GM10248 (cell line): ENCODE measurements at places on chromosomes 13 and 19.
A peak's percentile ranks its signal among the peaks of the same experiment; 100 is the strongest.

DNA sequence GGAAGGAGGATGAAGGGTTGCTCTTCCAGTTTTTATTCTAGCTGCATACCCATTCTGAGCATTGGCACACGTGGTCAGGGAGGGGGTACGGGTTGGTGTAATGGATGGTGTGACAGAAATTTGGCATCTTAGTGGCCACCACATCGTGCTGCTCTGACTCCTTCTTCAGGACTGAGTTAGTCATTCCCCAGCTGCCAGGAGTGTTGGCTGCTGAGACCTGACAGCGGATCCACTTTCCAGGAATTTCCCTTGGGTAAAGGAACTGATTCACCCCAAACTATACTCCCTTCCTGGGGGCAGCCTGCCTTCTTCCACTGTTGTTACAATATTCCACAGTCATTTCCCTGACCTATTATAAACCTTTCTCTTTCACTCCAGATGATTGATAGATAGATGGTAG lies 595.5 kb upstream of the KLHL1 start:
- no peak for DNase-seq

- no peak for DNase-seq
These were observed 95.0 kb downstream of the RNF17 start for GRCh38 chr13:24858953-24859352.

- DNase-seq = no peak
These were observed 1705.5 kb downstream of the SLITRK1 start for GRCh38 chr13:82176751-82177150.

DNA sequence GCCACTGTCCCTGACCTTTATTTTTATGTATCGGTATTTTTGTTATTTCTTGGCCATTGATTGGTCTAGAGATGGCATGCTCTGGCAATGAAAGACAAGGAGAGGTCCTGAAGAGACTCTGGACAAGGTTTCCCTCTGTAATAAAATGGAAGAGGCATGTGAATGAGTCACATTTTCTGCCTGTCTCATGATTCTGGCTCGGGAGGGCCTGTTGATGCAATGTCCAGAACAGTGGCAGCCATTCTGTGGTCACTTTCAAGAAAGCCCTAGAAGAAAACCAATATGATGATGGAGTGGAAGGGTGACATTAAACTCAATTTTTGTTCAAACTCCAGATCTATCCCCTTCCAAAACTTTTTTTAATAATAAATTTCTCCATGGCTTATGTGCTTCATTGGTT lies 2.0 kb upstream of the FPR3 start:
- DNase-seq = no peak

DNA sequence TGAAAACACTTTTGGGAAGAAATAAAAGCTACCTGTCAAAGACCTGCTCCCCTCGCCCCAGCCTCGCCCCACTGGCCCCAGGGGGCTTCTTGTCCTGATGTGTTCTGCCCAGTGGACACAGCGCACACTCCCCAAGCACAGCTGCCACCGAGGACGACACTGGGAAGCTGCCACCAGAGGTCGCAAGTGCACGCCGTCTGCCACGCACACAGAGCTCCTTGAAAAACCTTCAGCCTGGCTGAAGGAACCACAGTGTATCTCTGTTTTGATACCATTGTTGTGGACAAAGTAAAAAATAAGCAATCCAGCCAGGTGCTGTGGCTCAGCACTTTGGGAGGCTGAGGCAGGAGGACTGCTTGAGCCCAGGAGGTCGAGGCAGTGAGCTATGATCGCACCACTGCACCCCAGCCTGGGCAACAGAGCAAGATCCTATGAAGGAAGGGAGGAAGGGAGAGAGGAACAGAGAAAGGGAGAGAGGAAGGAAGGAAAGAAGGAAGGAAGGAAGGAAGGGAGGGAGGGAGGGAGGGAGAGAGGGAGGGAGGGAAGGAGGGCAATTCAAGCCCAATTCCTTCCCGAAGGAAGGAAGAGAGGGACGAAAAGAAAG lies 57.3 kb downstream of the CEBPG start:
- peak; percentile 75 for DNase-seq

GRCh38 chr13:93235258-93236015 lies 8.8 kb downstream of the GPC6 start:
- no peak for DNase-seq

GRCh38 chr19:33562636-33563035 lies 41.0 kb upstream of the PEPD start:
- DNase-seq = no peak

DNA sequence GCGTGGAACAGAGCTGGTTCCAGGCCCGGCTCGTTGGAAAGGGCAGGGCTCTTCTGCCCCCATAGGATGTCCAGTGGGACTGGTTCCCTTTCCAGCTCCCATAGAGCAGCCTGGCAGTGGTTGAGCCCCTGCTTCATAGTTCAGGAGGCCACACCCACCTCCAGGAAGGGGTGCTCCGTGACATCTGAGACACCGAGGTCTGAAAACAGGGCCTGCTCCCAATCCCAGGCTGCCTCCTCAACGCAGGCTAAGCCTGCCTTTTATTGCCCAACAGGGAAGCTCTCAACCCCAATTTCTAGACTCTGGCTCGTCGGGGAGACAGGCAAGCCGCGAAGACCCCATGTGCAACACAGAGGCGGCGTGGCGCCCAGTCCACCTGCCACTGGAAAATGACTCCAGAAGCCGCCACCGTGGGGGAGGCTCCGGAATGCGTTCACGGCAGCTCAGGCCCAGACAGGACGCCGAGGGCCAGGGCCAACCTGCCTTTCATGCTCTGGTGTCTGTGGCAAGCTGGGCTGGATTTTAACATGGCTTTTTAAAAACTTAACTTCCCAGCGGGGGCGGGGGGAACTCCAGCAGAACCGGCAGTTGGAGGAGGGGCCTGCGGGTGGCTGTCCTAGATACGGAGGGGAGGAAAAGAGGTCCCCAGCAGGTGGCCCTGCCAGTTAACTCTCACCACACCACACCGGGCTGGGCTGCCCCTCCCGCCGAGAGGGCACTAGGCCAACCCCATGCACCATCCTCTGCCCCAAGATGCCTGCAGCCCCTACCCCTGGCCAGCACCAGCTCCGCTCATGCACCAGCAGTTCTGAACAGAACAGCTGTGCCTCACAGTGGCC lies 17.9 kb upstream of the TINCR start:
- DNase-seq = peak; percentile 78

DNA sequence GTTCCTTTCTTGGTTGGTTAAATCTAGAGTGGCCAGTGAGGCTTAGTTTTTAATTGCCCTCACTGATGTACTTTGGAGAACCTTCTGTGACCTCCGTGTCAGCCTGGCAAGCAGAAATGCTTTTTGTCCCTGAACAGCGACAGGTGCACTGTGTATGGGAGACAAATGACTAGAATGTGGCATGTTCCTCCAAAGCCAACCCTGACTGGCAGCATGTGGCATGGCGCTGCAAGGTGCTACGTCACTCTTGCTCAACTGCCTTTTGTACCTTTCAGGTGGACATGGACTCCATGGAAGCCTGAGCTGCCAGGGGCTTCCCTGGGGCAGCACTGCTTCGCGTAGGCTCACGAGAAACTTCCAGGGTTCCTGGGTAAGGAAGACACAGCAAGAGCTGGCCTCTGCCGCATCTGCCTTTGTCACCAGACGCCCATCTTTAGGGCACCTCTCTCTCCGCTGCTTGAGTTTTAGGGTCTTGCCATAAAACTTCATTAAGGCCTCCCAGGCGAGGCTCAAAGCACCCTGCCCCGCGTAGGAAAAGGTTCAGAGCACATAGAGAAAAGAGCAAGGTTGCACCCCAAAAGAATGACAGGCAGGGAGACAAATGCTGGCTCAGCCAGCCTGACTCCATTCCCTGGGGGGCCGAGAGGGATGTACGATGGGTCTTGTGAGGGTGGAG lies 167.1 kb upstream of the SOX1 start:
- no peak for DNase-seq

GRCh38 chr19:29667901-29668341 lies 2.7 kb downstream of the PLEKHF1 start:
- no peak for DNase-seq

GRCh38 chr13:23007426-23007825 lies 173.4 kb upstream of the SGCG start:
- DNase-seq = no peak

DNA sequence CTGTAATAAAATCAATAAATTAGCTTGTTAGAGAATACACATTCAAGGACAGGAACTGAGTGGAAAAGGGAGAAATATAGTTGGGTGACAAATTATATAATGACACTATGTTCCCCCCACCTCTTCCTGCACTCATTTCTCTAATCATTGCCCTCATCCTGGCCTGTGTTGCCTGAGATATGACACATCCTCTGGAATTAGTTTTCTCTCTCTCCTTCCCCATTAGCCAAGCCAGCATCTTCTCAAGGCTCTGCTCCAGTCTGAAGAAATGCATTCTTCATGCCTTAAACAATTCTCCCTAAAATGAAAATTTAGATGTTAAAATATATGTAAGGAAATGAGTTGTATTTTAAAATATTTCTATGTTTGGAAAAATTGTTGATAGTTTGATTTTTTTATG lies 280.3 kb downstream of the POU4F1 start:
- DNase-seq = no peak

DNA sequence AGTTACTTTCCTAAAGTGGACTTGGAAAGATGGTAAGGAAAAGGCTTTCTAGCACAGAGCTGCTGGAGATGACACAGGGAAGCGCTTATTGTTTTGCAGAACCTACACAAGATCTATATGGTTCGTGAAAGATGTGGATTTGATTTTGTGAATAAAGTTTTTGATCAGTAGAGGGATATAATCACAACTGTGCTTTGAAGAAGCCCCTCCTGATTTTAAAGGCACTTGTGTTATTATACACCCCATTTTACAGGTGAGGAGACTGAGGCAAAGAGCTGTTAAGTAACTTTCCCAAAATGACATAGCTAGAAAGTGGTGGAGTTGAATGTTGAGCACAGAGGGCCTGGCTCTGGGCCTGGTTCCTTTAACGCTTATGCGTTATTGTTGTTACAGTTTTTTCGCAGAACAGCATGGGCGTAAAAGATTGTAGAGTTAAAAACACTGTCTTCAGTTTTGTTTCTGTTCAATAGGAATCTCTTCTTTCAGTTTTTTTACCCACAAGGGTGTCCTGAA lies 1.4 kb downstream of the TDRD3 start:
- DNase-seq = no peak

DNA sequence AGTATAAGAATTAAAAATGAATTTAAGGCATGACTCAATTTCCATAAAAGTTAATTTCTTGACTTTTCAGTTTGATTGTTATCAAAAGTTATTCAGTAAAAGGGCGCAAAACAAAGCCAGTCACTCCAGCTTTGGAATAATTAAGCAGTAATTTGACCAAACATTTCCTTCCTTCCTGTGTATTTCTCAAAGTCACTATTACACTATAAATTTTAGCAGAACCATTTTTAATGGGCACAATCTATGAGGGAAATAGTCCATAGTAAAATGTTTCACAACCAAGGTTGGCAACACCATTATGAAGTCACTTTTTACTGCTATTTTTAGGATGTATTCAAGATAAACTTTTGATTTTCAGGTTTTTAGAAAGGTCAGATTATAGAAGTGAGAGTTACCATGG lies 91.0 kb downstream of the DACH1 start:
- DNase-seq = no peak

GRCh38 chr13:73608157-73608516 lies 526.1 kb downstream of the KLF12 start:
- DNase-seq = no peak

DNA sequence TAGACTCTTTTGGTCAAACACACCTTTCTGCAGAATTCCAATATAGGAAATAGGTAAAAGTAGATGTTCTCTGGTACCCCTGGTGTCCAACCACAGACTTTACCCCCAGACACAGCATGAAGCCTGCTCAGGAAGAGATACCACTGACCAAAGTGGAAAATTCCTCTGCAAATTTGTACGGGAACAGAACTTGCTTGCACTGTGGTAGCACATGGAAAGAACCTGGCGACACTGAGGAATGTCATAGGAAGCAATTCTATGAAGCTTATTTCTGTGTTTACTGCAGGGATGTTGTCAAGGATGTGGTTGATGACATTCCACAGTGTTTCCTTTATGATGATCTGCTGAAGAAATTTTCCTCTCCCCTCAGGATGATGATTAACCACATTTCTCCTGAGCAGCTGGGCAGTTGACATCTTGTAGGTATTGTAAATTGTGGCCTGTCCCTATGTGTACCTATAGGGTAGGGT lies 48.9 kb upstream of the TNFSF11 start:
- no peak for DNase-seq

- peak; percentile 45 for DNase-seq
These were observed 56.9 kb upstream of the KCTD4 start for GRCh38 chr13:45257638-45258333.

GRCh38 chr13:58908019-58908679 lies 1255.6 kb downstream of the DIAPH3 start:
- no peak for DNase-seq

GRCh38 chr19:46713781-46714443 lies 3.0 kb downstream of the PRKD2 start:
- DNase-seq = peak; percentile 81

DNA sequence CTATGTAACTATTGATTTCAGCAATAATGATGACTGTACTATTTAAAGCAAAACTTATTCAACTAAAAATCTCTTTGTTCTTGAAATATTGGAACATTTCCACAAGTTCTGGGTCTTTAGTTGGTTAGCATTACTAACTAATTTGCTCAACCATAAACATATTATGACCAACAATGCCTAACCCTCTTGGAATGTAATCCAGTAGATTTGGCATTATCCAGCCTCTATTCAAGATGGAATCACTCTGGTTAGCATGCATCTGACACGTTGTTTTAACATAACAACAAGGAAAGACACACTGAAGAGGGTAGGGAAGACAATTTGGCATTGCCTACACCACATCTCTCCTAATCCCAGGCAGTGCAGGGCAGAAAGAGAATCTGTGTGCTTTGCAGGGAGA lies 941.3 kb upstream of the PCDH20 start:
- DNase-seq = no peak

- DNase-seq = no peak
These were observed 5.5 kb upstream of the GALP start for GRCh38 chr19:56170261-56170660.

DNA sequence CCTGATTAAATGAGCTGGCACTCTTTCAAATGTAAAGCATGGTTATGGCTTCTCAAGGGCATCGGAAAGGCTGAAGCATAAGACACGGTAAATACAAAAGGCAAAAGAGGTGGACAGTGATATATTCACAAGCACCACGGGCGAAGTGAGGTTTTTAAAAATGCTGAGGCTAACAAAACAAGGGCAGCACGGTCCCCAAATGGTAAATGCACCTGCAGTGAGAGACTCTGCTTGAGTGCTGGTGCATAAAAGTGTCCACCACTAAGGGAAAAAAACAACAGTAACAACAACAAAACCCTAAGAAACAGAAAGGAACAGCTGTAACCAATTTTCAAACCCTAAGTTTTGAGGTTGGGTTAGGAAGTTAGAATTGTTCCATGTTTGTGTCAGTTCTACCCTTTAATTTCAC lies 234.9 kb downstream of the PCDH9 start:
- peak; percentile 20 for DNase-seq

GRCh38 chr19:485583-486236 lies 10.6 kb upstream of the MADCAM1 start:
- DNase-seq = no peak

DNA sequence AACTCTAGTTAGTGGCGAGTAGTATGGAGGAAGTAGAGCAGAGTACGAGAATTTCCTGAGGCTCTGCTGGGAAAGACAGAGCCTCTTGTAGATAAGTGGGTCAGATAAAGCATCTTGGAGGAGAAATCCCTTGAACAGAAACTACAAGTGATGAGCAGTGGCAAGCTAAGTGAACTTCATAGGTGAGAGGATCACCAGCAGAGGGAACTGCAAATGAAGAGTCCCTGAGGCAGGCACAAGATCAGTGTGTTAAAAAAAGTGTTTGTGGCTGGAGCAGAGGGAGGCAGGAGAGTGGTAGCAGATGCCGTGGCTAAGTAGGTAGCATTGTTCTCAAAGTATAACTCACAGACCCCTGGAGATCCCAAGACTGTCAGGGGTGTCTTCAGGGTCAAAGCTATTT lies 437.6 kb downstream of the HS6ST3 start:
- no peak for DNase-seq
